AG08395 (cell line): ENCODE measurements at places on chromosomes 2 and 18.
A peak's percentile ranks its signal among the peaks of the same experiment; 100 is the strongest.

DNA sequence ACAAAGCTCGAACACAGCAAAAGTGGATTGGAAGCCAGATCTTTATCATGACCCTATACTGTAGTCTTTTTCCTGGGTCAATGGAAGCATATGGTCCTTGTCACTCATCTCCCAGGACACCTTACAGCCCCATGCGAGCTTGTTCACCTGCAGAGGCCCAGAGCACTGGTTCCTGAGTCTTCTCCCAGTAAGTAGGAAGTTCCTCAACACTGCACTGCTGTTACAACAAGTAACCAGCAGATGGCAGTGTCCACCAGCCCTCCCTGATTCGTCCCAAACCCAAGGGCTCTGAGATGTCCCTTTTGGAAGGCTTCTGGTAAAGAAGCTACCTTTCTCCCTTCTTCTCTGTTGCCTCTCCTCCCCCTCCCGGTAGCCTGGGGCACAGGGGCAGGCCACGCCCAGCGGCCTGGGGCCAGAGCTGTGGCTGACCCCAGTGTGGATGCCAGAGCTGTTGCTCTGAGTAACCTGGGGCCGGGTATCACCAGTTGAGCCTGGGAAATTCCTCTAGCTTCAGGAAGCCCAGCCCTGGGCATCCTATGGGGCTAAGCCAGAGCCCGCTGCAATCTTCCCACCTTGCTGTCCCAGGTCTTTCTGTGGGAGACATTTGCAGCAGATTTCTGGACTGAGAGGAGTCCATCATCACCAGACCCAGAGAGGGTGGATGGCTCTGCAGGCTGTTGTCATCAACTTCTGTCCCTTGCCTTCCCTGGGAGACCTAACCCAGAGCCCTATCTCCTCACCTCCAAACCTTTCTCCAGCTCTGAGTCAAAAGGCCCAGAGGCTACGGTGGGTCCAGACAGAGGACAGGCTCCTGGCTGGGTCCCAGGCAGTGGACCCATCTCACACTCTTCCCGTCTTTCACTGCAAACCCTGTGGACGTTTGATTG lies 5.3 kb upstream of the GDF7 start:
- peak; percentile 88 for DNase-seq

- peak; percentile 38 for DNase-seq
Measured at GRCh38 chr2:236352761-236353593, 88.8 kb upstream of the ASB18 start.

GRCh38 chr2:240818293-240819125 lies 1.5 kb downstream of the KIF1A start:
- no peak for DNase-seq

DNA sequence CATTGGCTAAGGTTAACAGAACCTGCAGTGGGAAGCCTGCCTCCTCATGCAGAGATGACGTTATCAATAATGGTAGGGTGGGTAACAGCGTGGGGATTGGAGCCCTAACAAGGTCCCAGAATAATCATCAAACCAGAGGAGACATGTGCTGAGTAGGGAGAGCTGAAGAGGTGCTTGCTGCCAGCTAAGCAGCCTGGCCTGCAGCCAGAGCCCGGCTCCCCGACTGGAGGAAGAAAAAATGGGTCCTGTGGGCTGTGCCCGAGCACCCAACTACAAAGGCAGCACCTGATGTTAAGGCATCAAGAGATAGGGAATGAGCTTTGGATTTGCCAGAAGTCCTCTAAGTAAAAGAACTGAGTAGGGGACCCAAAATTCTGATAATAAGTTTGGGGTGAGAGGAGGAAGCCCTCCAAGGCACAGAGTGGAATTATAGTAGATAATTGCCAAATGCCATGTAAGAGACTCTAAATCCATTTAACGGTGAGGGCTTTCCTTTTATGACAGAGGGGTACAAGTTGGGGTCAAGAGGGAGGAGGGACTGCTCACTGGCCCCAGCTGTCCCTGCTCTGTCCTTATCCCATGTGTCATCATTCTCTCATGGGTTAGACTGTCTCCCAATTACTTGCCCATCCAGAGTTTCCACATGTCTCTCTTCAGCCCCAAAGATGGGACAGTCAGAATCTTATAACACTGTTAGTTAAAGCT lies 156.1 kb downstream of the ANTXR1 start:
- DNase-seq: no peak
